ENCODE measurements at places on chromosomes 6 and 20. TPM values are rescaled to one million over a fixed set of nuclear protein-coding genes. Genes with fewer than 3 reads are reported as not detected.

The TNXB gene
- total RNA-seq: 11.2 TPM

The KCNS1 gene
- total RNA-seq: not detected

GRCh38 chr6:1076531-1077459 lies 235.1 kb upstream of the FOXQ1 start:
- no peak for DNase-seq

DNA sequence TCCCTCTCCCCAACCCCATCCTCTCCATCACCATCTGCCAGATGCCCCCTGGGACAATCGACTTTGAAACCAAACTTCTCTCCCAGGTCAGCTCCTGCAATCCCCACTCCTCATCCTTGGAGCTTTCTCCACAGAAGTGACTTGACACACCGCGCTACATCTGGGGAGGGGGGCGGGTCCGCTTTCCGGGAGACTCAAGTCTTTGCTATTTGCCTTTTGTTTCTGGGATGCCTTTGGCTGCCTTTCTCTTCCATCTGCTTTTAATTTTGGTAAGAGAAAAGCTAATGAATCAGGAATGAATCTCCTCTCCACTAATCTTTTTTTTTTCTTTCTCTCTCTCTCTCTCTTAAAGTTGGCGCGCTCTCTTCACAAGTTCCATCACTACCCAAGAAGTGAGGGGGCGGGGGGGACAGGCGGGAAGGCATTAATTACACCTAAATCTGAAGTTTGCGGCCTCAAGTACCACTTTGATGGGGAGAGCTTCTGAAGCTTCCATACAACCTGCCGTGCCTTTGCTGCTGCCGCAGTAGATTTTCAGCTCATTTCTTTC lies 664 bp upstream of the TPBG start:
- no peak for DNase-seq

DNA sequence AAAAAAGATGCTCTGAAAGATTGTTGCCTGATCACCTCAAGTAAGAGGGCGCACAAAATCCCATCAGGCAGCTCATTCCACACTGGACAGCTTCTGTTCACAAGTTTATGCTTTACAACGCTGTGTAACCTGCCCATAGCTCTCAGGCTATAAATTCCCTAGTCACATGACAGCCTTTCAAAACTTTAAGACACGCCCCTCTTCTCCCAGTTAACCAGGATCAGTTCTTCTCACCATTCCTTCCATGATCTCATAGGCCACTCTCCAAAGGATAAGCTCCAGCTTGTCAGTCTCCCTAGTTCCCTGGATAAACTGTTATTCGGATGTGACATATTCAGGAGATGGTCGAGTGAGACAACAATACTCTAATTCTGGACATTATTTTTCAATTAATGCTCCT lies 15.0 kb downstream of the ADNP start:
- DNase-seq: no peak
